ENCODE measurements at places on chromosomes 12 and 14. TPM values are rescaled to one million over a fixed set of nuclear protein-coding genes. Genes with fewer than 3 reads are reported as not detected.

GRCh38 chr12:122865268-122866231, 30.3 kb downstream of the HIP1R start:
- H3K36me3 ChIP-seq, result no peaks in the 10 kb centered on the region
- DNase-seq, result peak; percentile 57
- peak overlapping the region; percentile 79 for H3K27ac ChIP-seq

DNA sequence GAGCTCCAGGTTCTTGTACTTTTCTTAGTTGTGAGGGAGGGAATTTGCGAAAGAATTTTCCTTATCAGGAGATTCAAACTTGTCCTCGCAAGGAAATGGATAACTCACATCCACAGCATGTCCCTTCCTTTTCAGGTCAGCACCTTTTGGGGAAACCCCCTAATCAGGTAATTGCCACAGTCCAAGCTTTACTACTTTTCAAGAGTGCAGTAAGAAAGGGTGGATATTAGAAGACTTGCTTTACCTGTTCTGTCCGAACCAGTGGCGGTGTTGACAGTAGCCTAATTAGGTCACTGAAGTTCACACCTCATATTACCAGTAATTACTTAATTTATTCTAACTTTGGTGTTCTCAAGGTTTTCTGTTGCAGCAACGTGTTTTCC, 6.7 kb upstream of the C12orf50 start:
- no peaks in the 10 kb centered on the region for H3K27me3 ChIP-seq
- H3K4me1 ChIP-seq, result peaks cover 20% of the 10 kb centered on the region
- H3K4me3 ChIP-seq, result peak overlapping the region; percentile 96
- no peaks in the 10 kb centered on the region for H3K36me3 ChIP-seq
- DNase-seq, result no peak

DNA sequence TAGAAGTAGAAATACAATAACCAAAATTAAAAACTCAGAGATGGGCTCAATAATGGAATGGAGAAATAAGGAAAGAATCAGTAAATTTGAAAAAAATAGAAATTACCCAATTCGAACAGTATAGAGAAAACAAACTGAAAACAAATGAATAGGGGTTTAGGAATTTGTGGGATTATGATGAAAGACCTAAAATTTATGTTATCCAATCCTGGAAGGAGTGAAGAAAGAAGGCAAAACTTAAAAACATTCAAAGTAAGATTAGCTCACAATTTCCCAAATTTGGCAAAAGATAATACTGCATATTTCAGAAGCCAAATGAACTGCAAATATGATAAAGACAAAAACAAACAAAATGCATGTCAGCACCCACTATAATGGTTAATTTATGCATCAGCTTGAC, 177.1 kb downstream of the CCDC91 start:
- no peaks in the 10 kb centered on the region for H3K4me1 ChIP-seq
- H3K27me3 ChIP-seq, result no peaks in the 10 kb centered on the region
- H3K27ac ChIP-seq, result no peak overlapping the region
- H3K4me3 ChIP-seq, result no peak overlapping the region
- DNase-seq, result no peak
- peaks cover 49% of the 10 kb centered on the region for H3K36me3 ChIP-seq

DNA sequence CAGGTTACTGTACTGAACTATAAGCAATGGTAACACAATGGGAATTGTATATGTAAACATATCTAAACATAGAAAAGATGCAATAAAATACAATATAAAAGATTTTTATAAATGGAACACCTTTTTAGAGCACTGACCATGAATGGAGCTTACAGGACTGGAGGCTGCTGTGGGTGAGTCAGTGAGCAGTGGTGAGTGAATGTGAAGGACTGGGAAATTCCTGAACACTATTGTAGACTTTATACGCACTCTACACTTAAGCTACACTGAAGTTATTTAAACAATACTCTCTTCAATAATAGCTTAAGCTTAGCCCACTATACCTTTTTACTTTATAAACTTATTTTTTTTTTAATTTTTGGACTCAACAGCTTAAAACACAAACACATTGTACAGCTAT, 313.5 kb downstream of the KCNC2 start:
- H3K4me1 ChIP-seq, result no peaks in the 10 kb centered on the region
- no peaks in the 10 kb centered on the region for H3K36me3 ChIP-seq
- no peaks in the 10 kb centered on the region for H3K27me3 ChIP-seq
- DNase-seq, result no peak

GRCh38 chr12:23704992-23705943, 244.2 kb downstream of the SOX5 start:
- H3K4me1 ChIP-seq, result no peaks in the 10 kb centered on the region
- no peak overlapping the region for H3K4me3 ChIP-seq
- H3K36me3 ChIP-seq, result no peaks in the 10 kb centered on the region

- H3K27ac ChIP-seq, result no peak overlapping the region
- peaks cover 15% of the 10 kb centered on the region for H3K4me1 ChIP-seq
- DNase-seq, result no peak
- H3K27me3 ChIP-seq, result no peaks in the 10 kb centered on the region
- H3K36me3 ChIP-seq, result no peaks in the 10 kb centered on the region
Measured at GRCh38 chr12:109578330-109578927, 4.8 kb downstream of the MVK start.

DNA sequence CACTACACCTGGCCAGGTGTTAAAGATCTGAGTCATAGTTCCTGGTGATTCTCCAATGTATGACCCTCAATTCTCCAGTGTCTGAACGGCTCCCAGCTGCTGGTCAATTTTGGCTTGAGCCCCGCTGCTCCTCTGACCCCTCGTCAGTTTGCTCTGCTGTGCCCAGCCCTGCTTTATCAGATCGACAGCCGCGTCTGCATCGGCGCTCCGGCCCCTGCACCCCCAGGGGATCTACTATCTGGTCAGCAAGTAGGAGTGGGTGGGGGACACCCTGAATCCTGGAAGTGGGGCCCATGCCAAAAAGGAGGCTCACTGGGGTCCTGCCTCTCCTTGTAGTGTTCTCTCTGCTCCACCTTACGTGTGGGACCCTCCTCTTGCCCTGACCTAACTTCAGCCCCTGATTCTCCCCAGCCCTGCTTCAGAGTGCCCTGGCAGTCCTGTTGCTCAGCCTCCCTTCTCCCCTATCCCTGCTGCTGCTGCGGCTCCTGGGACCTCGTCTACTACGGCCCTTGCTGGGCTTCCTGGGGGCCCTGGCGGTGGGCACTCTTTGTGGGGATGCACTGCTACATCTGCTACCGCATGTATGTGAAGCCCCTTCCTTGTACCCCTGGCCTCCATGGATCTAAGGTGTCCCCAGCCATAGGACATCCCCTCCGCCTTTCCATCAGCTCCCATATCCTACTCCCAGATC, 5.0 kb downstream of the SLC39A5 start:
- peak; percentile 54 for DNase-seq
- no peak overlapping the region for H3K4me3 ChIP-seq
- no peak overlapping the region for H3K27ac ChIP-seq
- H3K27me3 ChIP-seq, result no peaks in the 10 kb centered on the region
- H3K36me3 ChIP-seq, result no peaks in the 10 kb centered on the region

- no peak for DNase-seq
- peaks cover 6% of the 10 kb centered on the region for H3K36me3 ChIP-seq
- peaks cover 18% of the 10 kb centered on the region for H3K4me1 ChIP-seq
- H3K27me3 ChIP-seq, result no peaks in the 10 kb centered on the region
Measured at GRCh38 chr14:34713681-34714319, 593 bp downstream of the CFL2 start.

DNA sequence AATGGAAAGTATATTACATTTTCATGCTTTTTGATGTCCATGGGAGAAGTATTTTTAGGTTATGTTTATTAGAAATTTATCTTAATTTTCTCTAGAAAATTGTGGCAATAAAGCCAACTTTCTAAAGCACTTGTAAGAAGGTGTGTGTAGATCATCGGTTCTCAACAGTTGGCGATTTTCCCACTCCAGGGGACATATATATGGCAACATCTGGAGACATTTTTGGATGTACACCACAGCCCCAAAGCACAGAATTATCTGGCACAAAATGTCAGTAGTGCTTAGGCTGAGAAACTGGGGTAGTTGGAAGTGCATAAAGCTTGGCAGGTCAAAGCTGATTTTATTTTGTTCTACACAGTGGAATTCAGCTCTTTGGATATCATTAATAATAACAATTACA, 86.9 kb downstream of the FLRT2 start:
- H3K27me3 ChIP-seq, result no peaks in the 10 kb centered on the region
- DNase-seq, result no peak
- no peaks in the 10 kb centered on the region for H3K4me1 ChIP-seq
- H3K36me3 ChIP-seq, result no peaks in the 10 kb centered on the region
- no peak overlapping the region for H3K4me3 ChIP-seq
- H3K27ac ChIP-seq, result no peak overlapping the region

DNA sequence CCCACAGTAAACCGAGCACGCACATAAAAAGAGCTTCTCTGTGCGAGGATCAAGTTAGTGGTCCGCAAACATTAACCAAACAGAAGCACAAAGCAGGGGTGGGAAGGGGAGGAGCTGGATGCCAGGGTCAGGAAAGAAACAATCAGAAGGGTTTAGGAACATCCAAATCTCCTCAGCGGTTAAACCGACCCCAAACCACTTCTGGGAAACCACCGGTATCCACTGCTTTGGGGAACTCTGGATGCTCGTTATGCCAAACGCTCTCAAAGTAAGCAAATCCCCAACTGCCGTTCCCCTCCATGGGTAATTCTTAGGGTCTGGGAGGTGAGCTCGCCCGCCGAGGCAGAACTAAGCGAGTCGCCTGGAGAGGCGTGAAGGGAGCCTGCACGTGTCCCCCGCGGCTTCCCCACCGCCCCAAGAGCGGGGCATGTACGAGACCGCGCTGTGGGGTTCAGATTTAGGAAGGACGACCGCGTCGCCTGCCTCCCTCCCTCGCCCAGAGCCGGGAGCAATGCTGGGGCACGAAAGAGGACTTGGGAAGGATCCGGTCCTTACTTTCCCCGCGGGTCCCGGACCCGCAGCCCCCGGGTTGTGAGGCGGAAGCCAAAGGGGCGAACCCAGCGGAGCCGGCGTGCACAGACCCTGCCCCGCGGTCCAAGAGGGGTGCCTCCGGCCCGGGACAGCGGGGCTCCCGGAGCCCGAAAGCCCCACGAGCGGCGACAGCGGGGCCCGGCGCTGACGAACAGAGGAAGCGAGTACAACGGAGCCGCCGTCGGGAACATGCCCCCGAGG, 711 bp downstream of the SBNO1 start:
- H3K27ac ChIP-seq, result peak overlapping the region; percentile 92
- H3K36me3 ChIP-seq, result no peaks in the 10 kb centered on the region
- no peak for DNase-seq
- peak overlapping the region; percentile 96 for H3K4me3 ChIP-seq

DNA sequence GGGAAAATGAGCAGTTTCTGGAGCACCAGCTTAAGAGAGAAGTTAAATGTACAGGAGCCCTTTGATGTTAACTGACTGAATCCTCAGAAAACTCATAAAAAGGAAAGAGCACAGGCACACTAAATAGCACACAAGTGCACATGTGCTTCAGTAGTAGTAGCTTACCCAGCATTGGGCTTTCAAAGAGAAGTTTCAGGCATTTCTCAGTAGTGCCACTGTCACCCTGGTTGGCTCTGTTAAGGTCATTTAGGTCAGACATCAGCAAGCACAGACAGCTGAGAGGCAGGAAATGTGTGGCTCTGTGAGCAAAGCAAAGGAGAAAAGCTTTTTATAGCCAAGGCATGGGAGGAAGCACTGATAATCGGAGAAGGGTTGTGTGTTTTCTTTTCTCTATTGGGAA, 96.3 kb upstream of the HIF1A start:
- no peaks in the 10 kb centered on the region for H3K27me3 ChIP-seq
- peak overlapping the region; percentile 95 for H3K27ac ChIP-seq
- H3K36me3 ChIP-seq, result no peaks in the 10 kb centered on the region
- H3K4me3 ChIP-seq, result peak overlapping the region; percentile 70
- DNase-seq, result peak; percentile 71
- H3K4me1 ChIP-seq, result peaks cover 63% of the 10 kb centered on the region

GRCh38 chr12:92193846-92194245, 48.2 kb upstream of the BTG1 start:
- H3K4me1 ChIP-seq, result peaks cover 3% of the 10 kb centered on the region
- H3K27me3 ChIP-seq, result no peaks in the 10 kb centered on the region
- H3K4me3 ChIP-seq, result no peak overlapping the region
- no peak overlapping the region for H3K27ac ChIP-seq
- DNase-seq, result no peak

DNA sequence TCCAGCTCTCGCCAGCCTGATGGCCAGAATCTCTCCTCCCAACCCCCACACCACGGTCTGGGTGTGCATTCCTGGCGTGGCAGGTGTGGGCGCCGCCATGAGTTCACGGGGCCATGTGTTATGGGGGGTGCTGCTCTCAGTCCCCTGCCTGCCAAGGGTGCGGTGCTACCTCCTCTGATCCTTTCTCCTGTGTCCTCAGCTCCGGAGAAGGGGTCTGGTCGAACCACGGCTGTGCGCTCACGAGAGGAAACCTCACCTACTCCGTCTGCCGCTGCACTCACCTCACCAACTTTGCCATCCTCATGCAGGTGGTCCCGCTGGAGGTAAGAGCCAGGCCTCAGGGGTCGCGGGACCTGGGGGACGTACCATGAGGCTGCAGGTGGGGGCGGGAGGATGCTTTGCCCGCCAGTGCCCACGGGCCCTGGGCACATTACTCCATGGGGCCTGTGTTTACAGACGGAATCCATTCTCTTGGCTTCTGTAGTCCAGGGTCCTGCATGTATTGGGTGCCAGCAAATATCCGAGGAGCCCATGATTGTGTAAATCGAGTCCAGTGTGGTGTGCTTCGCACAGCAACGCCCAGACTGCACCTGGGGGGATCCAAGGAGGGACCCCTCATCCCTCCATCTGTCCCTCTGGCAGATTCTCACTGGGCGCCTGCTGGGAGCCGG, 130.8 kb downstream of the ADGRD1 start:
- H3K4me1 ChIP-seq, result no peaks in the 10 kb centered on the region
- H3K4me3 ChIP-seq, result no peak overlapping the region
- H3K27ac ChIP-seq, result no peak overlapping the region
- no peaks in the 10 kb centered on the region for H3K36me3 ChIP-seq
- H3K27me3 ChIP-seq, result peaks cover 24% of the 10 kb centered on the region

GRCh38 chr12:111056618-111057521, 136.5 kb upstream of the MYL2 start:
- peaks cover 23% of the 10 kb centered on the region for H3K36me3 ChIP-seq
- peaks cover 25% of the 10 kb centered on the region for H3K4me1 ChIP-seq
- peak; percentile 76 for DNase-seq

GRCh38 chr12:128709660-128710059, 114.1 kb downstream of the SLC15A4 start:
- no peak overlapping the region for H3K27ac ChIP-seq
- no peaks in the 10 kb centered on the region for H3K36me3 ChIP-seq
- no peaks in the 10 kb centered on the region for H3K27me3 ChIP-seq
- no peaks in the 10 kb centered on the region for H3K4me1 ChIP-seq
- no peak overlapping the region for H3K4me3 ChIP-seq

DNA sequence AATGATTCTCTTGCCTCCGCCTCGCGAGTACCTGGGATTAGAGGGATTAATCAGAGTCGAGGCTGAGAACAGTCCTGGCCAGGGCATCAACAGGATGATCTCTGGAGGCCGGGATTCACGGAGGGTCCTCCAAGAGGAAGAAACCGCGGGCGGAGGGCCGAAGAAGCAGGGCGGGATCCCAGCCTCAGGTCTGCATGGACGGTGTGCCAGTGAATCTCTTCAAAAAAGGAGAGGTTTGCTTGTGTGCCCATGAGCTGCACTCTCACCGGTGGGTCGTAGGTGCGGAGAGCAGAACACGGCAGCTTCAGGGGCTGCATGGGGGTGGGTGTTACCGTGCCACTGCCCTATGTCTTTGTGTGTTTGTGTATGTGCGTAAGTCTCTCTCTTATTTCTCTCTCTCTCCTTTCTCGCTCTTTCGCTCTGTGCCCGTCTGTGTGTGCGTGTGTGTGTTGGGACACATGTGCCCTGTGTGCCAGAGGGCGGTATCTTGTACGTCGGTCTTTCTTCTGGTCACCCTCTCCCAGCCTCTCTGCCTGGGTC, 768.2 kb upstream of the ALG10B start:
- H3K27me3 ChIP-seq, result no peaks in the 10 kb centered on the region
- no peaks in the 10 kb centered on the region for H3K4me1 ChIP-seq
- H3K27ac ChIP-seq, result no peak overlapping the region

ULK1 gene
- 21.8 TPM for total RNA-seq

C12orf60 gene
- total RNA-seq, result 1.4 TPM

LPAR5 gene
- 10.6 TPM for total RNA-seq

TEX52 gene
- not detected for total RNA-seq

Data from natural killer cell treated with Interleukin-12 subunit alpha and Interleukin-12 subunit beta and Interleukin-15 and Interleukin-18, amount 100 ng/mL, for 72 hours (primary cell).